ENCODE measurements at places on chromosomes 6 and 20. TPM values are rescaled to one million over a fixed set of nuclear protein-coding genes. Genes with fewer than 3 reads are reported as not detected.

GRCh38 chr6:95679981-95680380 is 102.6 kb downstream of the MANEA start:
- DNase-seq = no peak

DNA sequence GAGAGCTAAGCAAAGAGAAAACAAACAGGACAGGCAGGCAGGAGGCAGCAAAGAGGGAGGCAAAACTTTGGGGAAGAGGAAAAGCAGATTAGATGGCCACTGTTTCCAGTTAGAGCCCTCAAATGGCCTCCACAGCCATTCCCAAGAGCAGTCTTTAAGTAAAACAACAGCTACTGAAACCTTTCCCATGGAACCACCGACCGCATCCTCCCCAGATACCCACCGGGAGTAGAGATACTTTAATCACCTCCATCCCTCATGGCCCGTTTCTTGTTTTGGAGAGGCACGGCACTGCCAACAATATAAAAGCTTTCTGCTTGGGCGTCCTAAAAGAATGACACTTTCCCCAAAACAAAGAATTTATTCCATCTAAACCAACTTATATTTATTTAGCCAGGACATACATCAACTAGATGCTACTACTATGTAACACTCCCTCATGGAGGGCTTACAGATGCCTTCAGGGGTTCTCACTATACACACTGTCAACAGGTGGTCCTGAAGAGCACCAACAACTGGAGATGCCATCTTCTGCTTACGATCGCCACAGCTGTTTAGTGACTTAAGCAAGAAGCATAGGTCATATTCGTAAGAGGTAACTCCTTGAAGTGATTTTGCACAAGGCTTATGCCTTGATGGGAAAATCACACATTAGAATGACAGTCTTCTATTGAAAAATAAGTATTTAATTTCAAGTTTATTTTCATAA is 43.4 kb downstream of the CNKSR3 start:
- DNase-seq = no peak

- DNase-seq = no peak
Measured at GRCh38 chr20:61994546-61994945, 71.1 kb downstream of the TAF4 start.

GRCh38 chr20:31490752-31491151 is 15.7 kb downstream of the REM1 start:
- no peak for DNase-seq

DNA sequence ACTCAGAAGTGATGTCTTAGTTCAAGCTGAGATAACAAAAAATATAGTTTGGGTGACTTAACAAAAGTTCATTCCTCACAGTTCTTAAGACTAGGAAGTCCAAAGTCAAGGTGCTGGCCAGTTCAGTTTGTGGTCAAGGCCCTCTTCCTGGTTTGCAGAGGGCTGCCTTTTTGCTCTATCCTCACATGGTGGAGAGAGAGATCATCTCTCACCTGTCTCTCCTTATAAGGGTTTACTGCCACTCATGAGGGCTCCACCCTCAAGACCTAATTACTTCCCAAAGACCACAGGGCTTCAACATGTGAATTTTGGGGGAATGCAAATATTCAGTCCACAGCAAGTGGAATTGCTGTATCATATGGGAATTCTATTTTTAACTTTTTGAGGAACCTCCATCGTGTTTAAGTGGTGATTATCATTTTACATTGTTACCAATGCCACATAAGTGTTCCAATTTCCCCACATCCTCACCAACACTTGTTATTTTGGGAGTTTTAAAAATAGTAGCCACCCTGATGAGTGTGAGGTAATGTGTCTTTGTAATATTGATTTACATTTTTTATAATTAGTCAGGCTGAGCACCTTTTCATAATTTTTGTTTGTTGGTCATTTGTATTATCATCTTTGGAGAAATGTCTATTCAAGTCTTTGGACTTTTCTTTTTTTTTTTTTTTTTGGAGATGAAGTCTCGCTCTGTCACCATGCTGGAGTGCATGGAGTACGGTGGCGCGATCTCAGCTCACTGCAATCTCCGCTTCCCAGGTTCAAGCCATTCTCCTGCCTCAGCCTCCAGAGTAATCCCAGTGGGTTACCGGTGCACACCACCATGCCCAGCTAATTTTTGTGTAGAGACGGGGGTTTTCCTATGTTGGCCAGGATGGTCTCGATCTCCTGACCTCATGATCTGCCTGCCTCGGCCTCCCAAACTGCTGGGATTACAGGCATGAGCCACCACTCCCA is 112.2 kb downstream of the SESN1 start:
- DNase-seq = no peak

DNA sequence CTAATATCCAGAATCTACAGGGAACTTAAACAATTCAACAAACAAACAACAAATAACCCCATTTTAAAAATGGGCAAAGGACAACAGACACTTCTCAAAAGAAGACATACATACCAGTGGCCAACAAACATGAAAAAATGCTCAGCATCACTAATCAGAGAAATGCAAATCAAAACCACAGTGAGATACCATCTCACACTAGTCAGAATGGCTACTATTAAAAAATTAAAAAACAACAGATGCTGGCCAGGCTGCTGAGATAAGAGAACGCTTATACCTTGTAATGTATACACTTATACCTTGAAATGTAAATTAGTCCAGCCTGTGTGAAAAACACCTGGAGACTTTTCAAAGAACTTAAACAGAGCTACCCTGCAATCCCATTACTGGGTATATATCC is 166.8 kb downstream of the IBTK start:
- DNase-seq = no peak

DNA sequence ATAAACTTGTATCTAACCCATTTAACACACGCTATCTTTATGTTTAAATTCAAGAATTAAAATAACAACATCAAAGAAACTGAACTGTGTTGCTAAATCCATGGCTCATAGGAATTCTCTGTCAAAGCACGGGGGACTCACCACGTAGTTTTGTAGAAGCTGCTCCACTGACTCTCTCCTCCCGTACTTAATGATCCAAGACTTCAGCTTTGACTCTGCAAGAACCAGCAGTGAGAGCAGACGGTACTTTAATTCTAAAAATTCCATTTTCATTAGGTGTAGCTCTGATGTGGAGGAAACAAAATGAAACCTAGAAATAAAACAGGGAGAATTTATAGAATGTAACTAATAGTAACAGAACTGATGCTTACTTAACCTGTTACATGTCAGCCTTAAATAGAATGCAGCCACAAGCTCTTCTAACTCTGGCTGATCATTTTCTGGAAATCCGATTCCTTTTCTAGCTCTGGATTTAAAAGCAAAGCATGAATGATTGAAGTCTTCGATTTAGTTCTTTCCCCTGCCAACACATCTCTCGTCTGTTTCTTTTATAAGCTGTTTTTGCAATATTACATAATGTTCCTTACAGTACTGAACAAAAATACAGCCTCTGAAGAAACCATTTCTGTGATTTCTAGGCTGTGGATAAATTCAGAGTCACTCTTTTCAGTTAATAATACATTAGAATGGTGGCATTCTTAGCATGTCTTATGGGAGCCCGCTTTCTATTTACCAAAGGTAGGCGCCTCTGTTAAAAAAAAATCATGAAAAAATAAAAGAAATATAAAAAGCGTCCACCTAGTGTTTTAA is 165.5 kb downstream of the SYNE1 start:
- no peak for DNase-seq

GRCh38 chr20:50532221-50532620 is 22.0 kb downstream of the PTPN1 start:
- no peak for DNase-seq

- DNase-seq = no peak
Measured at GRCh38 chr6:11824986-11825385, 46.4 kb upstream of the ADTRP start.

Gene ZNF165
- 0.58 TPM for total RNA-seq

Gene PKIG
- 64.9 TPM for total RNA-seq

Gene APOM
- total RNA-seq = 4.8 TPM

Gene SLC4A11
- total RNA-seq = 1.1 TPM

Data from A673 (cell line).